ENCODE measurements at places on chromosomes 13 and 19.

DNA sequence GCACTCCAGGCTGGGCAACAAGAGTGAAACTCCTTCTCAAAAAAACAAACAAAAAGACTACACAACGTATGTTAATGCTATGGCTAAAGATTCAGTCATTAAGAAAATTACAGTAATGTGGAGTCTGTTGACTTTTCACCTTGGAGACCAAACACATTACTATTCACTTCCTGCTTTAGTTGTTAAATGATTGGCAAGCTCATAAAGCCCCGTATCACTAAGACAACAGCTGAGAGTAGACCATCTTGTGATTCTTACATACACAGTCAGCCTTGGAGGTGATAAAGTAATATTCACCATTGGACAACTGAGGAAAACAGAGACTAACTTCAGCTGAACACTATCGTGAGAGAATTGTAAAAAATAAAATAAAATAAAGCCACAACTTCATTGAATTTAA is 86.5 kb downstream of the KCTD12 start:
- no peak for DNase-seq

DNA sequence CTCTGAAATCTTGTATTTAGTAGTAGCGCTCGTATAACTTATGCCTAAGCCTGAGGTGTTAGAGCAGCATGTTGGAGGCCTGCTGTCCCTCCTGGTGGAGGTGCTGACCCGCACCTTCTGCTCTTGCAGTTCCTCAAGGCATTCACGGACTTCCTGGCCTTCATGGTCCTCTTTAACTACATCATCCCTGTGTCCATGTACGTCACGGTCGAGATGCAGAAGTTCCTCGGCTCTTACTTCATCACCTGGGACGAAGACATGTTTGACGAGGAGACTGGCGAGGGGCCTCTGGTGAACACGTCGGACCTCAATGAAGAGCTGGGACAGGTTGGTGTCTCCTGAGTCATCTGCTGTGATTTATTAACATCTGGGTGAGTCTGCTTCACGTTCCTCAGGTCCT is 136.7 kb downstream of the ATP11A start:
- DNase-seq: no peak

- peak; percentile 68 for DNase-seq
These were observed 6.0 kb downstream of the SPRED3 start for GRCh38 chr19:38394488-38394887.

GRCh38 chr19:20964798-20965197 is 41.7 kb downstream of the ZNF85 start:
- no peak for DNase-seq

GRCh38 chr19:50952910-50953309 is at the start of gene KLK5:
KLK5 (minus strand) TSS chr19:50953038; CDS start chr19:50952657, 381 bp downstream.
- DNase-seq: no peak

DNA sequence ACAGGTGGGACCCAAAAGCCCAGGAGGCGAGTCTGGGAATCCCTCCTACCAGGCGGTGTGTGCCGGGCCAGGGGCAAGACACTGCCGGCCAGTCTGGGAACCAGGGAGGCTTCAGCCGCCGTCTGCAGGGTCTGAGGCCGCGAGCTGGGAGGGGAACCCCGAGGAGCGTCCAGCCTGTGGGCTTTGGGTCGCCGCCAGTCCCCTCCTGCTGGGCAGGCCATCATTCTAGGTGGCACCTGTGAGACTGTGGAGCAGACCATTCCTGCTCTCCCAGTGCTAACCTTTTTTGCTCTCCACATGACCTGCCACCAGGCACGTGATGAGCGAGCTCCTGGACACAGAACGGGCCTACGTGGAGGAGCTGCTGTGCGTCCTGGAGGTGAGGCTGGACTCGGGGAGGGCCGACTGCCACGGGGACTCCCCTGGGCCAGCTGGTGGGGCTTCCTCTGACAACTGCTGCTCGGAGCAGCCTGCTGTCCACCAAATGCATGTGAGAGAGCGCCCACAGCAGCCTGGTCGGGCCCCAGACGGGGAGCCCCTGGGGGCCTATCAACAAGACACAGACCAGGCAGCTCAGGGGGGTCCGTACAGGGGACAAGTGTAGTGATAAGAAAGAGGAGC is 24.6 kb upstream of the F7 start:
- no peak for DNase-seq

- no peak for DNase-seq
These were observed 498 bp upstream of the RBM26 start for GRCh38 chr13:79406597-79406908.

- DNase-seq: no peak
These were observed 15.1 kb downstream of the HPN start for GRCh38 chr19:35056513-35057063.

- DNase-seq: no peak
These were observed 28.2 kb downstream of the GAS6 start for GRCh38 chr13:113835461-113836270.

- no peak for DNase-seq
These were observed 488 bp downstream of the RCN3 start for GRCh38 chr19:49528211-49528771.

DNA sequence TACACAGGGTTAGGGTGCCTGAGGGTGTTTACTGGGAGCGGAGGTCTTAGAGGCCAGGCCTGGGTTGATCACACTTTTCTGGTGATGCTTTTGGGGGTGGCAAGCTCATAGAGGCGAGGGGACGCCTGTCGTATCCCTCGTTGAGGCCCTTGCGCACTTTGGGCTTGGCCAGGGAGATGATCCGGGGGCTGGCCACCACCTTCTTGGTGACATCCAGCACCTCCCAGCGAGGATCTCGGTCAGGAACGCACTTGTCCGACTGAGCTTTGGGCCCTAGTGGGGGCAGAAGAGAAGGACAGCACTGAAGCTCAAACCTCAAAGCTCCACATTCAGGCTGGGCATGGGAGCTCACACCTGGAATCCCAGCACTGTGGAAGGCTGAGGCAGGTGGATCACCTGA is 17.6 kb upstream of the MIER2 start:
- no peak for DNase-seq

DNA sequence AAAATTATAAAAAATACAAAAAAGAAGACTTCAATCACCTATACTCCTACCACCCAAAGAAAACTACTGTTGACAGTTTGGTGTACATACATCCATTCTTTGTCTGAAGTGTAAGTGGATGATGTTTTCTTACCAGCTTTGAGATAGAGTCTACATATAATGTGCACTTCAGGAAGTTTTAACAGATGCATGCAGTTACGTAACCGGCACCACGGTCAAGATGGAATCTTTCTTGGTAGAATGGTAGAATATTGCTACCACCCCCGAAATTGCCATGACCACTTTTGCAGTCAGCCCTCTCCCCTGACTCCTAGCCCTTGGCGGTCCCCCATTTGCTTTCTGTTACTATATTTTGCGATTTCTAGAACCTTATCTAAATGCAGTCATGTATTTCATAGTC is 1.4 kb downstream of the CUL4A start:
- no peak for DNase-seq

DNA sequence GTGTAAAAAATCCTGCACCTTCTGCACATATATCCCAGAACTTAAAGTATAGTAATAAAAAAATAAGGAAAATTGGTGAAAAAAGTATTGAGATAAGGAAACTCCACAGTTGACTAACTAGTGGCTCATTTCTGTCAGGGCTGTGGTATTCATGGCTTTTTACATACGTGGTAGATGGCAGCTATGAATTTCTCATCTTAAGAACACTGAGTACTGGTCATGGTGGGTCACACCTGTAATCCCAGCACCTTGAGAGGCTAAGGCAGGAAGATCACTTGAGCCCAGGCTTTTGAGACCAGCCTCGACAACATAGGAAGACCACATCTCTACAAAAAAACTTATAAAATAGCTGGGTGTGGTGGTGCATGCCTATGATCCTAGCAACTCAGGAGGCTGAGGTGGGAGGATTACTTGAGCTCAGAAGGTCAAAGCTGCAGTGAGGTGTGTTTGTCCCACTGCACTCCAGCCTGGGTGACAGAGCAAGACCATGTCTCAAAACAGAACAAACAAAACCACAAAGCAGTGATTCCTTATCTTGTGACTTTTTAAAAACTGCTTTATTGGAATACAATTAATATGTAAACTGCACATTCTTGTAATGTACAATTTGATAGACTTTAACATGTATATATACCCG is 16.8 kb downstream of the SLAIN1 start:
- no peak for DNase-seq

DNA sequence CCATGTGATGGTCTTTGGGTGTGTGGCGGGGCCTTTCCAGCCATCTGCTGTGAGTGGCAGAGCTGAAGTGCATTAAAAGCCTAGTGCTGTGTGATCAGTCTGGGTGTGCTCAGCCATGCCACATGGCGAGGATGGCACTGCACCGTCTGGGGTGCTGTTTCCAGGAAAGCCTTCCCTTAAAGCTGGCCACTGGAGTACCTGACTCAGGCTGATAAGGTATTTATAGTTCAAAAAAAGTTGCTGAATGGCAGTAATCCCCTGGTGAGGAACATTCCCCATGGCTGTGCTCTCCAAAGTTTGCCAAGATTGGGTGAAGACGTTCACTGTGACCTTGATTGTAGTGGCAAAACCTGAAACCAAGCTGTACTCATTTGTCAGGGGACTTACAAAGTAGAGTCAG is 6.0 kb downstream of the GPI start:
- no peak for DNase-seq

DNA sequence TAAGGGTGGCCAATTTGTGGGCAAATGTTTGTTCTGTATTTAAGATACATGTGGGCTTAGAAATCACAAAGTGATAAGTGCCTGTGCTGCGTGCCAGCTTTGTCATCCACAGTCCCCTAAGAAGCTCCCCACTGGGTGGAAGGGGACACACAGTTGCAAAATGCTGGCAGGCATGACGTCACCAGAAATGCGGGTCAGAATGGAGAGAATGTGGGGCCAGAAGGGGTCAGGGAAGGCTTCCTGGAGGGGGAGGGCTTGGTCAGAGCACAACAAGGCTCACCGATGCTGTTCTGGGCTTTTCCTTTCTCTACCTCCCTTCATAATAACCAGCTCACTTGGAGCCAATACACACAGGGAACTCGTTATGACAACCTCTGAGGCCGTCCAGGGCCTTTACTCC is 207.3 kb downstream of the URI1 start:
- DNase-seq: no peak

DNA sequence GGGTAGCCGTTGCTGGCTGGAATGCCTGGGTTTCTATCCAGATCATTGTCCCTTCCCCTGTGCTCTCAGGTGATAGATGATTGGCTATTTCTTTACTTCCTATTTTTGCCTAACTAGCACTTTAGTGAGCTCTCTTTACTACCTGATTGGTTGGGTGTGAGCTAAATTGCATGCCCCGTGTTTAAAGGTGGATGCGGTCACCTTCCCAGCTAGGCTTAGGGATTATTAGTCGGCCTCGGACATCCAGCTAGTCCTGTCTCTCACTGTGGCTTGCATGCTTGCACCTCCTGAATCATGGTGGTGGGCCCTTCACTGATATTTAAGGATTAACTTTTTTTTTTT is 10.1 kb downstream of the TTYH1 start:
- DNase-seq: no peak

DNA sequence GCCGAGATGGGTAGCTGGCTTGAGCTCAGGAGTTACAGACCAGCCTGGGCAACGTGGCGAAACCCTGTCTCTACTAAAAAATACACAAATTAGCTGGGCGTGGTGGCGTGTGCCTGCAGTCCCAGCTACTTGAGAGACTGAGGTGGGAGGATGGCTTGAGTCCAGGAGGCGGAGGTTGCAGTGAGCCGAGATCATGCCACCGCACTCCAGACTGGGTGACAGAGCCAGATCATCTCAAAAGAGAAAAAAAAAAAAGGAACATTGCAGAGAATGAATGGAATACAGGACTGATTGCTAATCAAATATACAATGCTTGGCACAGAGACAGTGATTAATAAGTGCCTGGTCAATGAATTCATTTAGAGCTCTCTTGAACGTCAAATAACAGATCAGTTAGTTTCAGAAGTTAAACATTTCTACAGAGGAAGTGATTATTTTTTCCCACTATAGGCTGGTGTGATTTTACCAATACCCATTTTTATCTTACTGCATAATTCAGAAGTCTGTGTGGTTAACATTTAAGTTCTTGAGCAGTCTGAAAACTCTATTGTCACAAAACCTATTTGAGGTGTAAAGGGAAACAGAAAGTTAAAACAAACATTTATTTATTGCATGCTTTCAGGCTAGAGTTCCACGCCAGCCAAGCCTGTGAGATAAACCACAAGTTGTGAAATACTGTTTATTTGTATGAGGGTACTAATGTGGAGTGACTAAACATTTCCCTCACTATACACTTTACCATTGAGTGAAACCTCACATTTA is 7.7 kb upstream of the TBC1D4 start:
- no peak for DNase-seq

DNA sequence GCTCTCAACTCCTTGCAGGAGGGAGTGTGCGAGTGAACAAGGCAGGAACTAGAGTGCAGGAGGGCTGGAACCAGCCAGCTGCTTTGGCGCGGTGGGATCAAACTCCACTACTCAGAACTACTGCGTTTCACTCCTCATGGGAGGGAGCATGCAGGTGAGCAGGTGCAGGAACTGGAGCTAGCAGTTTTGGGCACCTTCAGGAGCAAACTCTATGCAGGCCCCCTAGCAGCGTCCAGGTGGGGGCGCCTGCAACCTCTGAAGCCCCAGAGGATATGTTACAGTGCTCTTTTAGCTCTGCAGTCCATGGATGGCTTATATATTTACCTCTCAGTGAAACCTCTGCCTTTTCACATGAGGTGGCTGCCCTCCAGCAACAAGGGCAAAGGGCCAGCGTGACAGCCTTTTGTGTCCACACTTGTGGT is 1303.4 kb downstream of the PCDH9 start:
- DNase-seq: no peak

GRCh38 chr19:21197590-21198295 is 55.9 kb downstream of the ZNF431 start:
- no peak for DNase-seq

DNA sequence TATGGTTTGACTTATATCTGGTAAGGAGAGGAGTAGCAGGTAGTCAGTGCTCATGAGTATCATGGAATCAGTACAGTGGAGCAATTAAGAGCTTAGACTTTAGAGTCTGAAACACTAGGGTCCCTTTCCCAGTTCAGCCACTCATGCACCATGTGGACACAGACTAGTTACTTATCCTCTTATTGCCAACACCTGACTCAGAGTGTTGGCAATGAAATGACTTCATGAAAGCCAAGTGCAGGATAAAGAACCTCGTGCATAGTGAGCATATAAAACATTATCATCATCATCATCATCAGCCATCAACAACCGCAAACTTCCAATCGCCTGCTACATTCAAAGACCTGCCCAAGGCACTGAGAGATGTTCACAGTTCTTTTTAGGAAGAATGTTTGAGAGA is 164.2 kb downstream of the FOXO1 start:
- no peak for DNase-seq

DNA sequence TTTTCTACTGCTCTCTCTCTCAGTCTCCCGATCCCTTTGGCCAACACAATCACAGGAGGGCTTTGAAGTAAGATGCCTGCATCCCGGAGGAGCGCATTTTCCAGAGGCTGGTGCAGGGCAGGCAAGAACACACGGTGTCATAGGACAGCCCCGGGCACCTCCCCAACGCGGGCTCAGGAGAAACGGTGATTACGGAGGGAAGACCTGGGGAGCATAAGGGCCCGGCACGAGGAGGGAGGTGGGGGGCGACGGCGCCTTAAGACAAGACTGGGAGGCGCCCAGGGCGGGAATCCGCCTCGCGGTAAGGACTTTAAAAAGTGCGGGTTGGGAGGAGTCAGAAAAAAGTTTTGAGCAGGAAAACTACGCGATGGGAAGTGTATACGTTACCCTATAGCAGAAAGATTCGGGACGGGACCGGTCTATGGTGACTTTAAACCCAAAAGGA is 18.7 kb upstream of the ZNF888 start:
- DNase-seq: no peak
